ENCODE measurements at places on chromosomes 2 and 18. TPM values are rescaled to one million over a fixed set of nuclear protein-coding genes. Genes with fewer than 3 reads are reported as not detected.

Gene ANKRD36C
- polyA plus RNA-seq, result 5.2 TPM

Gene PCARE
- 0.02 TPM for polyA plus RNA-seq

Gene COL4A3
- polyA plus RNA-seq, result 2.5 TPM

Gene RALB
- 32.2 TPM for polyA plus RNA-seq

Gene NEMP2
- 1.9 TPM for polyA plus RNA-seq

Gene M1AP
- 0.55 TPM for polyA plus RNA-seq

GRCh38 chr18:36298126-36298741, 721 bp downstream of the FHOD3 start:
- peaks cover 85% of the 10 kb centered on the region for H3K27me3 ChIP-seq
- H3K27ac ChIP-seq, result no peak overlapping the region
- DNase-seq, result no peak

DNA sequence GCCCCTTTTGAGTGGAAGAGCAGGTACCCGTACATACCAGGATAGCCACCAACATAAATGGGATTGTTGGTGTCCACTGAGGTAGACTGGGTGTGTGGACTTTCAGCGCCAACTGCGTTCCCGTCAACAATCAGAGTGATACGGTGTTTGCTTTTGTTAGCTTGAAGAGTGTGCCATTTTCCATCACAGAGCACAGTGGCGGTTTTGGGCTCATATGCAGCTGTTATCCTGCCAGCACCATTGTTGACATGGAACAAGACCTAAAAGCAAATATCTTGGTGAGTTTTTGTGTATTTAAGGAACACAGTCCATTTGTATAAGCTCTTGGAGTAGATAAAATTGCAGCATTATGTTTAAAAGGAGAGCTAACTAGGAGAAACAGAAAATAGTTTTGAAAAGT, 174.5 kb downstream of the LAMA1 start:
- H3K36me3 ChIP-seq, result no peaks in the 10 kb centered on the region
- H3K4me1 ChIP-seq, result no peaks in the 10 kb centered on the region
- no peak overlapping the region for H3K4me3 ChIP-seq
- H3K27ac ChIP-seq, result no peak overlapping the region
- H3K27me3 ChIP-seq, result no peaks in the 10 kb centered on the region

DNA sequence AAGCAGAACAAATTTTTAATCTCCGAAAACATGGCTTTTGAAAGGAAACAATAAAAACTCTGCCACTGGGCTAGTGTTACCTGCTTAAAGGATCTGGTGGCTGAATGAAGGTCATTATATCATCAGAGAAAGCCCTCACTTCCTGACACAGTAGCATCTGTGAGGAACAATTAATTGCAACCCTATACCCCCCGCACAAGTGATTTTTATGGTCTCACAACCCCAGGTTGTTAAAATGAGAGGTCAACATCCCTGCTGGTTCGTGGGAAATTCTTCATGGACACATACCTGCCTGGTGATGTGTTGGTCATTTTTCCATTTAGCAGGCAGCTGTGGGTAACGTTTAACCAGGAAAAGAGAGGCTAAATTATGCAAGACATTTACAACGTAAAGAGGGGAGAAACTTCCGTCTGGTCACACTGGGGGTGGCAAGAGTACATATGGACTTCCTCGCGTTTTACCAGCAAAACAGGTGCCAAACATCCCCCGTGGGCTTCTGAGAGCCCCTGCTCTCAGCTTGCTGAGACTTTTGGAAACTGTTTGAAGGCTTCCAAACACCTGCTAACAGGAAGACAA, 29.2 kb downstream of the NIFK start:
- H3K27me3 ChIP-seq, result no peaks in the 10 kb centered on the region
- H3K36me3 ChIP-seq, result no peaks in the 10 kb centered on the region
- H3K4me3 ChIP-seq, result no peak overlapping the region

GRCh38 chr2:170707821-170708795, 7.0 kb upstream of the SP5 start:
- no peak overlapping the region for H3K27ac ChIP-seq
- no peak overlapping the region for H3K4me3 ChIP-seq
- DNase-seq, result no peak
- H3K27me3 ChIP-seq, result peaks cover 37% of the 10 kb centered on the region
- peaks cover 29% of the 10 kb centered on the region for H3K4me1 ChIP-seq
- no peaks in the 10 kb centered on the region for H3K36me3 ChIP-seq

GRCh38 chr2:200000444-200001163, 45.2 kb downstream of the MAIP1 start:
- no peak overlapping the region for H3K27ac ChIP-seq
- no peak overlapping the region for H3K4me3 ChIP-seq
- no peaks in the 10 kb centered on the region for H3K36me3 ChIP-seq
- no peaks in the 10 kb centered on the region for H3K4me1 ChIP-seq
- no peak for DNase-seq

DNA sequence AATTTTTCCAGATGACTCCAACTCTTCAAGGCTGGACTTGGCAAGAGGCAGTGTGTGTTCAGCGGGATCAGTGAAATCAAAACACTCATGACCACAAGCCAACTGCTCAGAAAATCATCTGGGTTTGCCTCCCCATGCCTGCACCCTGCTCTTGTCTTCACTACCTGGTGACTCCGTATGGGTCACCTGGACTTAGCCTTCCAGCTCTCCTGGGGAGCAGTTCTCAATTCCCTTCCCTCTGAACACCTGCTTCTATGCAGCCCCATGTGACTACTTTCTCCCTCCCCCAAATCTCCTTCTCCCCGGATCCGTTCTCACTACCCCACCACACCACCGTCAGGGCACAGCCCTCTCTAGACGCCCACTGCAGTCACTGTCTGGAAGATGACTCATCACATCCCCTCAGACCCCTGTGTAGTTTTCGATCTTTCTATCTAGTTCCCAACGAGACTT, 130.2 kb upstream of the ID2 start:
- no peak overlapping the region for H3K27ac ChIP-seq
- H3K4me3 ChIP-seq, result no peak overlapping the region
- H3K27me3 ChIP-seq, result no peaks in the 10 kb centered on the region
- peak; percentile 60 for DNase-seq
- H3K4me1 ChIP-seq, result peaks cover 8% of the 10 kb centered on the region

GRCh38 chr2:2926858-2927175, 450.8 kb downstream of the EIPR1 start:
- no peaks in the 10 kb centered on the region for H3K27me3 ChIP-seq
- H3K4me3 ChIP-seq, result no peak overlapping the region
- no peaks in the 10 kb centered on the region for H3K4me1 ChIP-seq
- no peak for DNase-seq
- H3K36me3 ChIP-seq, result no peaks in the 10 kb centered on the region

GRCh38 chr2:7858624-7859023, 823.2 kb upstream of the ID2 start:
- H3K36me3 ChIP-seq, result no peaks in the 10 kb centered on the region
- H3K27ac ChIP-seq, result no peak overlapping the region
- no peaks in the 10 kb centered on the region for H3K4me1 ChIP-seq
- no peak for DNase-seq
- no peaks in the 10 kb centered on the region for H3K27me3 ChIP-seq

- no peak for DNase-seq
- H3K4me3 ChIP-seq, result no peak overlapping the region
- H3K27ac ChIP-seq, result no peak overlapping the region
- no peaks in the 10 kb centered on the region for H3K27me3 ChIP-seq
Observed at GRCh38 chr2:97745474-97746174, 32.2 kb downstream of the ZAP70 start.

- H3K36me3 ChIP-seq, result no peaks in the 10 kb centered on the region
- H3K27me3 ChIP-seq, result no peaks in the 10 kb centered on the region
- no peak overlapping the region for H3K27ac ChIP-seq
- DNase-seq, result no peak
- peaks cover 2% of the 10 kb centered on the region for H3K4me1 ChIP-seq
- H3K4me3 ChIP-seq, result no peak overlapping the region
Observed at GRCh38 chr2:127046579-127046978, 60.4 kb downstream of the BIN1 start.

DNA sequence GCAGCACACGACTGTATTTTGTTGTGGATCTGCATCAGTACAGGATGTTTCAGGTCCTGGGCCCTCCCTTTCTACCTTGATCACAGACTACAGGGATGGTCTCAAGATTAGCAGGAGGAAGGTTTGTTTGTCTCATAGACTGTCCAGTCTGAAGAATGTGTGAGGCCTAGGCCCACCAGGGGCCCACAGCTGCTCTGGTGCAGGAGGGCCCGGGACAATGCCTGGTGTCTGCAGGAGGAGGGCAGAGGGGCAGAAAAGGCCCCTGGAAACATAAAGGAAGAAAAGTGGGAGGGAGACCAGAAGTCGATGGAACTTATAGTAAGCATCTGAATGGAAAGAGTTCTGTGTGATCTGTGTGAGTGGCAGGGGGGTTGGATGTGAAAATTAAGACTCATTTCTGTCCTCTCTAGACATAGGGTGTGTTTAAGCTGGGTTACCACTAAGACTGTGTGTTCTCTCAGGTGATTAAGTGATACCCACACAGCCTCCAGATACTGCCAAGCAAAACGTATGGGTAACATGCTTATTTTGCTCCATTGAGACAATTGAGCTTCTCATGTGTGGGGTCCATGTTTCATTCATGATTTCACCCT, 33.4 kb upstream of the LPIN2 start:
- no peaks in the 10 kb centered on the region for H3K27me3 ChIP-seq
- DNase-seq, result no peak
- no peaks in the 10 kb centered on the region for H3K4me1 ChIP-seq
- H3K27ac ChIP-seq, result no peak overlapping the region

Data from thymus (tissue), 14 donors.